ENCODE measurements at places on chromosomes 1 and 21.

DNA sequence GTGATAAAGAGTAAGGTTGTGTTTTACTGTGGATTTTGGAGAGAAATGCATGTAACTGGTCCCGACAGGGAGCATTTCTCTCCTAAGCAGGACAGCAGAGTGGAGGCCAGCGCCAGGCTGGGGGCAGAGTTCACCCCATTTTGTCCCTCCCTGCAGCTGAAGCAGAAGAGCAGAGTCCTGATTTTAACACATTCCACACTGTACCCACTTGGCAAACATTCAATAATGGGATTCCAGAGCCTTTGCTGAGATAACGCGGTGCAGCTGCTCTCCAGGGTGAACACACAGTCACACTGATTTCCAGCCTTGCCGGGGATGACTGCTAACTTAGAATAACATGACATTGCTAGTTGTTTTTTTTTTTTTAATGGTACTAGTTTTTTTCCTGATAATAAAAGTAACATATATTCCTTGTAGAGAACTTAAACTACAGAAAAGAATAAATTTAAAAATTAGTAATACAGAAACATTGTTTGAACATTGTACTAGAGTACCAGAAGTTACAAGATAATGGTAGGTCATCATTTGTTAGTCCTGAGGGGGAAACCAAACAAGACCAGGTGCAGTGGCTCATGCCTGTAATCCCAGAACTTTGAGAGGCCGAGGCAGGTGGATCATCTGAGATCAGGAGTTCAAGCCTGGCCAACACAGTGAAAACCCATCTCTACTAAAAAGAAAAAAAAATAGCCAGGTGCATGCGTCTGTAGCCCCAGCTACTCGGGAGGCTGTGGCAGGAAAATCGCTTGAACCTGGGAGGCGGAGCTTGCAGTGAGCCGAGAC is 77.2 kb downstream of the SCCPDH start:
- no peak for DNase-seq

DNA sequence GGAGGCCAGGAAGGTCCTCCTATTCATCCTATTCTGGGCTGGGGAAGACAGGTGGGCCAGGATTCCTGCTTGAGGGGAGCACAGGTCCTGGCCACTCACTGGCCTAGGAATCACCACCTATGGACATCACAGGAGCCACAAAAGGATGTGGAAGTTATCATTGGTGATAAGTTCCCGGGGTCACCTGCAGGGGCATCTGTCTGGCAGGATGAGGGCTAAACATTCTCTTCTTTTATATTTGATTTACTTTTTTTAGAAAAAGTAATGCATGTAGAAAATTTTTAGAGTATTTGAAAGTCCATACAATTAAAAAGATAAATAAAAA is 33.2 kb upstream of the KIAA0040 start:
- no peak for DNase-seq

DNA sequence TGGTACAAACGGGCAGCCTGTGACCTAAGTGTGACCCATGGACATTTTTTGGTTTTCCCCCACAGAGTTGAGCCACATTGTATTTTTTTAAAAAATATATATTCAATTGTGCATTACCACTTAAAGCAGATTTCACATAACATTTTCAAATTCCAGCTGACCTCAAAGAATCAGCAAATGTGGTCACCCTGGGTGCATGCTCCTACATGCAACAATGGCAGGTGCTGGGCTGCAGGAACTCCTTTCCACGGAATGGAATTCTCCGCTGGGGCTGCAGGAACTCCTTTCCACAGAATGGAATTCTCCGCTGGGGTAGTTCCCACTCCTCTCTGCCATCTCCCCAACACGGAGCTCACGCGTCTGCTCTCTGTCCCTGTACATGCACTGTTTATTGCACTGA is 68.7 kb downstream of the MAP10 start:
- DNase-seq = no peak

DNA sequence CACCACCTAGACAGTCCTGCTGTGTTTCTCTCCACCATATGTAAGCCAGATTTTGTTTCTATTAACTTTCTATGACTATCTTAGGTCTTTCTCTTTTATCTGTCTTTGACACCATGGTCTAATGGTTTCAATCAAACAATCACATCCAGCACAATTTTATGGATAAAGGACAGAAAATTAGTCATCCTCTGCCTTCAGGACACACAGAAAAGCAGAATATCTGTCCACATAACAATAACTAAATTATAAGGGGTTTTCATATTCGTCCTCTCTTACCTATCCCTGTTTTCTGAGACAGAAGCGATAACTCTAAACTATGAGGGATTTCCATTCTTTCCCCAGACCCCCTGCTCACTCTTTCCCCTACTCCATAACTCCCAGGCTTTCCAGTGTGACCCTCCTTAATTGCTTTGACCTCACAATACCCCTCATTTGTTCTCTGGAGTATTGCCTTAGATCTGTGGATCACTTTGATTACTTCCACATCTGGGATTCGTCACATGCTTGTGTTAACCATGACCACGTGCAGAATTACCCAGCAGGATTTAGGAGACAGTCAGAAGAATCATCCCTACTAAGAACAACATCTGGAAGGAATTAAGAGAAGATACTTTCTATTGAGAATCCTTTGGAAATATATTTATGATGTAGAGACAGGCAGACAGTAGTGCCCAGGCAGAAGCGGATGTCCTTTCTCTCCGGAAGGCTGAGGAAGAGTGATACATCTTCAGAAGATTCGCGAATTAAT is 108.2 kb upstream of the GREM2 start:
- DNase-seq = no peak

GRCh38 chr1:98940722-98941079 is 64.0 kb downstream of the PLPPR5 start:
- no peak for DNase-seq

- no peak for DNase-seq
Measured at GRCh38 chr1:186189156-186189555, 185.9 kb downstream of the TPR start.

- no peak for DNase-seq
Measured at GRCh38 chr1:150793221-150793620, 14.8 kb downstream of the CTSK start.

- DNase-seq = no peak
Measured at GRCh38 chr1:185759061-185759460, 24.9 kb downstream of the HMCN1 start.

GRCh38 chr1:103790172-103790571 is 40.5 kb downstream of the AMY1C start:
- no peak for DNase-seq

DNA sequence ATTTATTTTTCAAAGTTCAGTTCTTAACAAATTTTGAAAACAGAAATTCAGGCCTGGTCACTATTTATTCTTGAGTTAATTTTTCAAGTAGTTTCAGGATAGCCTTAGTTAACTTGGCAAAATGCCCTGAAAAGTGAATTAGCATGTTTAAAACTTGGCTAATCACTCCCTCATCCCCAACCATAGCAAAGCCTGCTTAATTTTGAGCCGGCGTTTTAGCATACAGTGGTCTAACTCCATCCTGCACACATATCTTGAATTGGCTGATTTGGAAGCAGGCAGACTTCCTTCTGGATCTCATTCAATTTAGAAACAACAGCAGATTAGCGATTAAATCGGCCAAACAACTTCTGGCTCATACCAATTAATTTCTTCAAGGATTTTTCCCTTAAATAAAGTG is 439.2 kb downstream of the PTBP2 start:
- no peak for DNase-seq

DNA sequence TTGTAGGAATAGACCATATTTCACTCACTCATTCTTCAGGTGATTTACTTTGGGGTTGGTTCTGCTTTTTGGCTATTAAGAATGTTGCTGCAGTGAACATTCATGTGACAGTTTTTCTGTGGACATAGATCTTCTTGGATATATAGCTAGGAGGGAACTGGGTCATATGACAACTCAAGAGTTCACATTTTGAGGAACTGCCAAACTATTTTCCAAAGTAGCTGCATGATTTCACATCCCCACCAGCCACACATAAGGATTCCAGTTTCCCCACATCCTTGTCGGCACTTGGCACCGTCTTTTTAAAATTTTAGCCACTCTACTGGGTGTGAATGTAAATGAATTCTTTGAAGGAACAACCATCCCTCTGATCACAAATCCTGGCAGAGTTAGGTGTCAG is 126.0 kb downstream of the PRDM2 start:
- DNase-seq = no peak

DNA sequence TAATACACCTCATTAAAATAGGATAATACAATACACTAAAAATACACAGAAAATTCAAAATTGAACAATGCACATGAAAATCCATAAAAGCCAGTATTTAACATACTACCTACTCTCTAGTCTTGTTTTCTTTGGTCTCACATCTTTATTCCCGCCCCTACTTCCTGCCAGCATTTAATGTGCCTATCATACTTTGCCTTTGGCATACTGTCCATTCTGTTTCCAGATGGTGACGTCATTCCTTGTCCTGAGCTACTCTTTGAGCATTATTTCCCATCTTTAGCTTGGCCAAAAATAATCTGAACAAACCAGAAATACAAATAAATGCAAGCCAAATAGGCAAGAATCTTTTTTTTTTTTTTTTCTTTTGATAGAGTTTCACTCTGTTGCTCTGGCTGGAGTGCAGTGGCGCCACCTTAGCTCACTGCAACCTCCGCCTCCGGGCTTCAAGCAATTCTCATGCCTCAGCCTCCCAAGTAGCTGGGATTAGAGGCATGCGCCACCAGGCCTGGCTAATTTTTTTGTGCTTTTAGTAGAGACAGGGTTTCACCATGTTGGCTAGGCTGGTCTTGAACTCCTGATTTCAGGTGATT is 4.4 kb downstream of the HFM1 start:
- no peak for DNase-seq

GRCh38 chr1:8494681-8495080 is 176.8 kb downstream of the SLC45A1 start:
- no peak for DNase-seq

- DNase-seq = no peak
Measured at GRCh38 chr1:207857447-207857846, 53.5 kb downstream of the CD34 start.

- DNase-seq = no peak
Measured at GRCh38 chr21:25350056-25350455, 257.2 kb downstream of the MRPL39 start.

GRCh38 chr1:195195423-195196057 is 1412.7 kb downstream of the KCNT2 start:
- no peak for DNase-seq

DNA sequence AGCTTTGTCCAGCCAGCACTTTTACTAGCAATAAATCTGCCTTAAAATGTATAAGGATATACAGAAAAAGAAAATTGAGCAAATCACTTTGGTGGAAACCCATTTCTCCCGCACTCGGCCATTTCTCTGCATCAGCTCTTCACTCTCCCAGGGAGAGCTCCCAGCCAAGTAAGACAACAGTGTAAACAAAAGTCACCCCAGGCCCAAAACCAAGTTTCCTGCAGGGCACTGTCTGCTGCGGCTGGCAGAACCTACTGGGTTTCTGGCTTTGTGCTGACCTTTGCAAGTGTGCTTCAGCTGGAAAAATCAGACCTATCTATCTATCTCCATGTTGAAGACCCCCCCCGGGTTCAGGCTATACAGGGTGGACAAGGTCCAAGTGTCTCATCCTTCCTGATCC is 476.7 kb upstream of the CAMK1G start:
- no peak for DNase-seq

DNA sequence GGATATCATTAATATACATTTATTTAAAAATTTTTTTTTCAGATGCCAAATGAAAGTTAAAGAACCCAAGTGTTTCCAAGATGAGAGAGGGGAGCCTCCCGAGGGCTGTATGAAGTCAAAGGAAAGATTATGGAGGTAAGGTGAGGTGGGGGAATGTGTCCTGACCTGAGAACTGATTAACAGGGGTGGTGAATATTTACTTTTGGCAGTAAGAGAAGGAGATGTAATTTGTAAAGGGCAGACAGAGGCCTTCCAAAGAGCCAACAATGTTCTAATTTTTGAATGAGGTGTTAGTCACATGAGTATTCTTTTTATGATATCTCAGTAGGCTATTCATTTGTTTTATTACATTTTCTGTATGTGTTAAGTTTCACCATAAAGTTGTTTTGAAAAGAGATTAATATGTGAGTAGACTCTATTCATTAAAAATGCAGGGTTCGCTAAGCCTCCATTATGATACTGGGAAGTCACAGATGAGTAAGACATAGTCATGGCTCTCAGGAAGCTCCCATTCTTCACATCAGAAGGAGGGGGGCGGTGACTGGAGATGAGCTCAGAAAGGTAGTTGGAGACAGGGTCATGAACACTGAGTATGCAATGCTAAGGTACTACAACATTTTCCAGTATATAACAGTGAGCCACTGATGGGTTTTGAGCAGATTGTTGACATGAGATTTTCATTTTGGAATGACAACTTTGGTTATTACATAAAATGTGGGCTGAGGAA is 62.4 kb upstream of the TNFSF18 start:
- no peak for DNase-seq

DNA sequence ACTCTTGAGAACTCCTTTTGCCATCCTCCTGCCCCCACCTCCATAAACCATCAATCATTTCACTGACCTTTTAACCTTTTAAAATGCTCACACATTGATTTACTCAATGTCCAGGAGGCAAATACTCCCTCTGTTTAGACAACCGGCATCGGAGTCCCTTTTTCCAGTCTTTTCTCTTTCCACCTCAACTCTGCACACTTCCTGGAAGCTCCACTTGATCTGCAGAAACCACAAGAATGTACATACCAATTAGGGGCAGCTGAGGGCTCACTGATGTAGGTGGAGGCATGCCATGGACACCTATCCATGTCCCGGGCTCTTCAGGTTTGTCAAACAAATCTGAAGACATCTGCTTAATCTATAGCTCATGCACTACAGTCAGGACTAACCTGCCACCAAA is 5.3 kb upstream of the AMIGO1 start:
- DNase-seq = no peak

- DNase-seq = no peak
Measured at GRCh38 chr1:183884526-183884925, 79.6 kb downstream of the RGL1 start.

GRCh38 chr21:35953597-35953996 is 106.7 kb downstream of the SETD4 start:
- DNase-seq = no peak

- DNase-seq = no peak
Measured at GRCh38 chr21:35273333-35273732, 224.2 kb upstream of the RUNX1 start.
